ENCODE measurements at places on chromosomes 7 and 10.

GRCh38 chr10:112700215-112700671, 249.8 kb upstream of the TCF7L2 start:
- no peaks in the 10 kb centered on the region for H3K4me1 ChIP-seq
- H3K27me3 ChIP-seq: no peaks in the 10 kb centered on the region
- no peak overlapping the region for H3K4me3 ChIP-seq
- DNase-seq: no peak
- H3K27ac ChIP-seq: no peak overlapping the region
- H3K36me3 ChIP-seq: no peaks in the 10 kb centered on the region

- no peak overlapping the region for H3K4me3 ChIP-seq
- H3K36me3 ChIP-seq: no peaks in the 10 kb centered on the region
- H3K27ac ChIP-seq: no peak overlapping the region
- DNase-seq: no peak
- no peaks in the 10 kb centered on the region for H3K27me3 ChIP-seq
- no peaks in the 10 kb centered on the region for H3K4me1 ChIP-seq
Measured at GRCh38 chr10:117425974-117426566, 50.8 kb upstream of the PDZD8 start.

- no peaks in the 10 kb centered on the region for H3K36me3 ChIP-seq
- no peak for DNase-seq
- H3K4me3 ChIP-seq: no peak overlapping the region
- peaks cover 18% of the 10 kb centered on the region for H3K27me3 ChIP-seq
- peaks cover 11% of the 10 kb centered on the region for H3K4me1 ChIP-seq
Measured at GRCh38 chr7:87933605-87933952, 472 bp upstream of the ADAM22 start.

- H3K4me3 ChIP-seq: no peak overlapping the region
- H3K27ac ChIP-seq: no peak overlapping the region
- no peaks in the 10 kb centered on the region for H3K36me3 ChIP-seq
Measured at GRCh38 chr10:121106611-121107010, 255.4 kb downstream of the WDR11 start.

GRCh38 chr7:131094685-131095084, 233.0 kb upstream of the MKLN1 start:
- no peak overlapping the region for H3K27ac ChIP-seq
- no peaks in the 10 kb centered on the region for H3K4me1 ChIP-seq
- H3K27me3 ChIP-seq: no peaks in the 10 kb centered on the region
- no peak for DNase-seq
- H3K36me3 ChIP-seq: no peaks in the 10 kb centered on the region
- H3K4me3 ChIP-seq: no peak overlapping the region

GRCh38 chr7:36659172-36659516, 65.2 kb downstream of the AOAH start:
- peaks cover 3% of the 10 kb centered on the region for H3K27me3 ChIP-seq
- no peaks in the 10 kb centered on the region for H3K36me3 ChIP-seq
- no peak overlapping the region for H3K27ac ChIP-seq
- no peak overlapping the region for H3K4me3 ChIP-seq
- no peak for DNase-seq
- no peaks in the 10 kb centered on the region for H3K4me1 ChIP-seq

DNA sequence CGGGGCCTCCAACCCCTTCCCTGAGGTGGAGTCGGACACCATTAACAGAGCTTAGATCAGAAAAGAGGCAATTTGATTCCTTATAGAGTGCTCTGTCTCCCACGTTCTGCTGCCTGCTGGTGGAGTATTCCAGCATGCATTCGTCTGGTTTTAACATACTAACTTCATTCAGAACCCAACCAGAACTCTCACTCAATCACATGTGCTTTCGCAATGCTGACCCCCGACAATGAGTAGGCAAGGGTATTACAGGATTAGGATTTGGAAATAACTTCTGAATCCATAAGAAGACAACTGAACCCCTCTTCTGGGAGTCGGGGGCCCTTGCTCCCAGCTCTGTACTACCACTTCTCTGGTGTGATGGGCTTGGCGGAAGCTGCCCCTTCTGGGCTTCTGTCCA, 55.7 kb upstream of the HABP2 start:
- H3K27me3 ChIP-seq: no peaks in the 10 kb centered on the region
- DNase-seq: no peak
- H3K4me1 ChIP-seq: no peaks in the 10 kb centered on the region
- no peak overlapping the region for H3K27ac ChIP-seq

Data from endothelial cell of umbilical vein (primary cell).